ENCODE measurements at places on chromosomes 1 and 21.
A peak's percentile ranks its signal among the peaks of the same experiment; 100 is the strongest.

GRCh38 chr1:36706416-36706815 lies 223.7 kb upstream of the CSF3R start:
- no peak for DNase-seq

DNA sequence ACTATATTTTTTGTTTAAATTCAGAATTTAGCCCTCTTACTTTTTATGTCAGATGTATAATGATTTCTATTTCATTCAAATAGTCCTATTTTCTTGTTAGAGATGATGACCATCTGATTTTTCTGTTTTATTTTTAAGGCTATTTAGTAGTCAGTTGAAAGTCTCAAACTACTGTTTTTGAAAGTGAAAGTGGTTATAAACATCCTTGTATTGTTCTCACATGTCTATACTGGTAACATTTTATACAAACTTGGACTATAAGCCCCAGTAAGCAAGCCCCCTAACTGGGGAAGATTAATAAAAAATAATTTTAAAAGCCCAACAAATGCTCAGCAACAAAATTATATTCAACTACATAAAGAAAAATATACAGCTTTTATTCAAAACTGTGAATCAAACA lies 271.3 kb upstream of the RGS18 start:
- DNase-seq = no peak

DNA sequence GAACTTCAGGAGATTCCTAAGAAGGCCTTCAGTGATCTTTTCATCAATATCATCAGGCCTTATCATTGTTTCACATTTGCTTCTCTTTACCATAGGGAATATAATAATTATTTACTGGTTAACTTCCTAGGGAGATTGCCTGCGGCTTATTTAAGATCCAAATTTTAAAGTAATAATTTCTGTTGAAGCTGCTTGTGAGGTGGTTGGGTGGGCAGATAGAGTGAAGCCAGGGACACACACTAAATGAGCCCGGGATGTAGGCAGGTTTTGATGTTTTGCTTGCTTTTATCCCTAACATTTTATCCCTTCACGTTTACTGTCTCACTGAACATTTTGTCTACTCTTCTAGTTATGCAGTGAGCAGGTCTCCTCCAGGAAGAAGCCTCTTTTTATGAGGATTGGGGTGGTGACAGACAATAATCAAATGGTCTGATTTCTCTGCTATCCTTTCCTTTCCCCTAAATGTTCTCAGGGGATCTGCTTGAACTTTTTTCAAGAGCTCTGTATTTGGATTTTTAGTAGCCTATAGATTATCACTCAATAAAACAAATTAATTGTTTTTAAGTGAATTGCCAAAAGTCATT lies 164.7 kb downstream of the RUNX1 start:
- no peak for DNase-seq

DNA sequence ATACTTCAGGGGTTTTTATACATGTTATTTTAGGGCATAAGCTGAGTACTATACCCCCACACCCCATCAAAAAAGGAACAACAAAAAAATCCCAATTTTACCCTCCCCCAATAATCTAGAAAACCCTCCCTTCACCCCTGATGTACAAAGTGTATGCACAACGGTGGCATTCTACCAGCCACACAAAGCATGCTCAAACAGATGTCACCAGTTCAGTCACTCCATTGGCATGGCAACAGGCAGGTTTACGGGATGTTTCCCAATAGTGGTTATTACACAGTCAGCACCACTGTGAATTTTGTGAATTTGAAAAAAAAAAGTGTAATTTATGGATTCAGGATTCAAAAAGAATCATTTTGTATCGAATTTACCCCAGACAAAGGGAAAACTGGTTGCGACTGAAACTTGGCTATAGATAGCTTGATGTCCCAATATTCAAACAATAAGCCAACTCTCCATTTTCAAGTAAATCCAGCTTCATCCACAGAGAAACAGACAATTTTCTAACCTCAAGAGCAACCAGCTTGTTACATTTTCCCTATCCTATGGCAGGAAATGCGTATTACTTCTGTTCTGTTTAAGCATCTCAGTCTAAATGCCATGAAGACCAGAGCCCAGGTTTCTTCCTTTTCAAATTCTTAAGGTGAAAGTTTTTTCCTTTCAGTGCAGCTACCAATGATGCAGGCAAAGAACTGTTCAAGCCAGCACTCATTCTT lies 34.0 kb upstream of the SLC45A3 start:
- DNase-seq = no peak

- DNase-seq = no peak
These were observed 129.2 kb downstream of the PTPN14 start for GRCh38 chr1:214422137-214422671.

DNA sequence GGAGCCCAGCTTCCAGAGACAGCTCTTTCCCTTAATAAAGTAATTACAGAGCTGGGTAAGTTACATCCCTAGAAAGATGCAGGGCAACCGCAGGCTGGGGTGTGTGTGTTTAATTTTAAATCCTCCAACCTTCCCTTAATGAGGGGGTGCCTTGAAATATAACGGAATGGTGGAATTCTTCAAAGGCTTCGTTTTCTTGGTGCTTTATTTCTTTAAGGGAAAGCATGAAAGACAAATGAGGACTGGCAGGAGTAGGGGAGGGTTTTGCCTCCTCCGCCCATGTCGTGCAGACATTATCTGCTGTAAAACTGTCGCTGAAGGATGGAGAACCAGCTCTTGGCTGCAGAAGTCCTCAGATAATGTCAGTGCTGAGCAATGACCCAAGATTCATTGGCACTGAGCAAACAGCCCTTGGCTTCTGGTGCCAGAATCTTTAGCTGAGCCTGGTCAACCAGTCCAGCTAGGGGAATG lies 15.5 kb downstream of the SLC6A17 start:
- no peak for DNase-seq

GRCh38 chr1:10186331-10187025 lies 23.9 kb upstream of the KIF1B start:
- no peak for DNase-seq

GRCh38 chr1:84146411-84147032 lies 2.5 kb downstream of the PRKACB start:
- no peak for DNase-seq

DNA sequence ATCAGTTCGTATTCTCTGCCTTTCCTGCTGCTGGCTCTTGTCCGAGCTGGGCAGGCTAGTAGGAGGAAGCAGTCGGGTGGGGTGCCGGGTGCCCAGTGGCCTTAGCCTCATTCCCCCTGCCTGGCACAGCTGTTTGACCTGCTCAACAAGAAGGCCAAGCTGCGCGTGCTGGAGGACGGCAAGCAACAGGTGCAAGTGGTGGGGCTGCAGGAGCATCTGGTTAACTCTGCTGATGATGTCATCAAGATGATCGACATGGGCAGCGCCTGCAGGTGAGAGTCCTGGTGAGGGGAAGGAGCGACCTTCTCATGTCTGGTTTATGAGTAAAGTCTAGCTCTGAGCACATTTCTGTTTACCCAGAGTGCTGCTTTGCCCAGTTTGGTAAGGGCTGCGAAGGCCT lies 16.3 kb upstream of the RPS8 start:
- DNase-seq = no peak

DNA sequence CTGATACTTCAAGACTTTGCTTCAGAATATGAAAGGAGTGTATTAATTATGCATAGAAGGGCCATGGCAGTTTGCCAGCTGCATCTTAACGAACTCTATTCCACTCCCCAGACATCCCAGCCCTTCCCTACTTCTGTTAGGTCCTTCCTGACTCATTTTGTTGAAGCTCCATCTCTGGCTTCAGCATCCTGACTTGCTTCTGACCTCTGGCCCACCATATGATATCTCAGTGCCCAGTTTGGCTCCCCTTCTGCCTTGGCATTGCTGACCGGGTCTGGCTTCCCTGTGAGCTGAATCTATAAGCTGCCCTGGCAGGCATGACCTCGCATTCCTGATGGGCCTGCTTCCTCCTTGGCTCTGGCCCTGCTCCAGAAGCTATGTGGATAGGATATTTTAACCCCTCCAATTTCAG lies 27.6 kb upstream of the ARHGAP29 start:
- no peak for DNase-seq

GRCh38 chr1:209398313-209398991 lies 185.1 kb upstream of the CAMK1G start:
- no peak for DNase-seq

DNA sequence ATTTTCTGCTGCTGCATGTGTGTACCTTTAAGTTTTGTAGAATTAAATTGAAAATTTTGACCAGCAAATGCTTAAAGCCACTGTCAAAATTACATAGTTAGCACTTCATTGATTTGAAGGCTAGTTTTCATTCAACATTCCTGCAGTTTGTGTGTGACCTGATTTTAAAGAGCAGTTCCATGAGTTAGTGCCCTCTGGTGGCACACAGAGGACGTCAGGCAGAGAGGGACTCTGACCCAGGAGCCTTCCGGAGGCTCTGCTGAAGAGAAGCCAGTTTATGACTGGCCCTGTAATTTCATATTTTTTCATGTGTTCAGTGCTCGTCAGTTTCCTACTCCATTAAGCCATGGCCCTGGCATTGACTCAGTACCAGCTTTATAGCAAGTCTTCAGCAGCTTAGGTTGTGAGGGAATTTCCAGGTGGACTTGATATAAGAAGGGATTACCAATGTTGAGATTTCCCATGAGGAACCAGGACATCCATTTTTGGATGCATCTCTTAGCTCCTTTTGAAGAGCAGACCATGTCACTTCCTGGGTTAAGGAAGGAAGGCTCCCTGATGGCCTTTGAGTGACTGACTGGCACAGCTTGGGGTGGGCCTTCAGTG lies 104.7 kb downstream of the CAMTA1 start:
- peak; percentile 53 for DNase-seq

GRCh38 chr1:230191079-230191804 lies 124.2 kb downstream of the GALNT2 start:
- no peak for DNase-seq

- DNase-seq = no peak
These were observed 12.8 kb upstream of the RNF223 start for GRCh38 chr1:1086911-1087341.

DNA sequence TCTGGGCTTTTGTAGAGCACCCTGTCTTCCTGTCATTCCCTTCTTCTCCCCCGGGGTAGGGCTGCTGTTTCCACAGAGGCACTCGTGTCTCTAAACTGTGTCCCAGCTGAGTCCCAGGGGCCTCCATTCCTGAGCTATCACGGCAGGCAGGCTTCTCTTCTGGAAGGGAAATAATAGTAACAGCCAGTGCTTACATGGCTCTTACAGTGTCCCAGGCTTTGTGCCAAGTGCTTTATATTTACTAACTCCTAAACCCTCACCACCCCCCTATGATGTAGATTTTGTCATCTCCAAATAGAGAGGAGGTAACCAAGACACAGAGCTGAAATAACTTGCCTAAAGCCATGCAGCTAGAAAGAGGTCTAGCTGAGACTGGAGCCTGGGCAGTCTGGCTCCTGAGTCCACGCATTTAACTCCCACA lies 1.4 kb upstream of the CELF3 start:
- DNase-seq = no peak

GRCh38 chr1:19651141-19651737 lies 7.1 kb downstream of the NBL1 start:
- DNase-seq = peak; percentile 65

- peak; percentile 20 for DNase-seq
These were observed 852 bp downstream of the KTI12 start for GRCh38 chr1:52032785-52033131.

- DNase-seq = no peak
These were observed 30.6 kb downstream of the OBSCN start for GRCh38 chr1:228238461-228238860.

GRCh38 chr1:226645279-226645976 lies 93.7 kb downstream of the ITPKB start:
- DNase-seq = no peak

DNA sequence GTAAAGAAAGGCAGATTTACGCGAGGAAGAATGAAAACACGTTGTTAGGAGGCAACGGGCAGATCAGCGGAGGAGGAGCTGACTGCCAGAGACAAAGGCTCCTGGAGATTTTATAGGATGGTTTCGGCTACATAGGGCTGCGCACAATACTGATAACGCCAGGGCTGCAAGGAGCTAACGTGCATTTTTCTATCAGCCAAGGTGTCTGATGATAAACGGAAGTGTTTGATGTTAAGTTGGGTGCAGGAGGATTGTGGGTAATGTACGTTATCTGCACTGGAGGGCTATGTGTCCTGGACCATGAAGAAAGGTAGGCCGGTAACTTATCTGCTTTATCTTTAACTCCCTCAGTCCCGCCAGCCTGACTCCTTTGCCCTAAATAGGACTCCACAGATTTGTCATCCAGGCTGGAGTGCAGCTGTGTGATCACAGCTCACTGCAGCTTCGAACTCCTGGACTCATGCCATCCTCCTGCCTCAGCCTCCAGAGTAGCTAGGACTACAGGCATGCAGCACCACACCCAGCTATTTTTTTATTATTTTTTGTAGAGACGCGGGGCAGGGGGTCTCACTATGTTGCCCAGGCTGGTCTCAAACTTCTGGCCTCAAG lies 29.6 kb downstream of the SETD4 start:
- no peak for DNase-seq

DNA sequence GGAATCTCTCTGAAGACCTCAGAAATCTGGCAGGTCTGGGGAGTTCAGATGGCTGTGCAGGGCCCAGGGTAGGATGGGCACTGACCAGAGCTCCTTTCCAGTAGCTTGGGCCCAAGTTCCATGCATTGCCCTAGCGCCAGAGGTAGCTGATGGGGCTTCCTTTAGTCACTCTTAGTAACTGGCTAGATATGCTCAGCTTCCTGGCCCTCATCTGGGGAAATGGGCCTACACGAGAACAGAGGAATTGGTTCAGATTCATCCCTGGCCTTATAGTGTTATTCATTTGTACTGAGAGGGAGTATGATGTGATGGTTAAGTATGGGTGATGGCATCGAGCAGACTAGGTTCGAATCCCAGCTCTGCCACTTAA lies 15.5 kb upstream of the PSMB2 start:
- no peak for DNase-seq

GRCh38 chr1:25662061-25662460 lies 45.5 kb downstream of the MAN1C1 start:
- DNase-seq = no peak

DNA sequence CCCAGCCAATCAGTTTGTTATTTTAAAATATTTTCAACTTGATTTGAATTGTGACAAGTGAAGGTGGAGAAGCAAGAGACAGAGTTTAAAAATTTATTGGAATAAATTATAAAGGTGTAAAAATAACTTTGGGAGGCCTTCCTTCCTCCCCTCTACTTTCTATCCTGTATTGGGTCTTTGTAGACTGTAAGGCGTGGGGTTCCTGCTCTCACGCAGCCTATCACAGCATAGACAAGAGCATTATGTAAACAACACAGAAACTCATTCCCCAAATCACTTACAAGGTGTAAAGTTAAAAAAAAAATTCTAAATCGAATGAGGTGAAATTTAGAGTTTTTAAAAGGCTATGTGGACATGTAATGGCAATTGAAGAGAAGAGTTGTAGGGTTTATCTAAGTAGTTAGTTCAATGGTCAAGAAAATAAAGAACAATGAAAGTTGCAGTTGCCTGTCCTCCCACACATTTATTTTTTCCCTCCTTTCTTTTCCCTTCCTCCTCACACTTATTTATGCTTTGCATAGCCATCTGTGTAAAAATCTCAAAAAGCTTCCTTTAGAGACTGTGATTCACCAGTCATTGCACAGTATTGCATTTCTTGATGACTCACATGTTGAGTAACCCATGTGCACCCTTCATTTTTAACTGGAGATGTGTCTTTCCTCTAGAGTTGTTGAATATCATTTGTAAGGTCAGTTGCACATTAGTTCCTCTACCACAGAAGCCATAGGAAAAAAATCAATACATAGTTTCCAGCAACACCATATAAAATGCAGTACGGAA lies 242.2 kb downstream of the PTPRC start:
- no peak for DNase-seq

GRCh38 chr1:40390857-40391256 lies 17.3 kb downstream of the SMAP2 start:
- DNase-seq = no peak

GRCh38 chr1:86466986-86467385 lies 1.7 kb upstream of the CLCA1 start:
- no peak for DNase-seq

- no peak for DNase-seq
These were observed 160.2 kb downstream of the NTMT2 start for GRCh38 chr1:170305777-170306512.
